ENCODE measurements at places on chromosomes 3 and 15.
A peak's percentile ranks its signal among the peaks of the same experiment; 100 is the strongest.

DNA sequence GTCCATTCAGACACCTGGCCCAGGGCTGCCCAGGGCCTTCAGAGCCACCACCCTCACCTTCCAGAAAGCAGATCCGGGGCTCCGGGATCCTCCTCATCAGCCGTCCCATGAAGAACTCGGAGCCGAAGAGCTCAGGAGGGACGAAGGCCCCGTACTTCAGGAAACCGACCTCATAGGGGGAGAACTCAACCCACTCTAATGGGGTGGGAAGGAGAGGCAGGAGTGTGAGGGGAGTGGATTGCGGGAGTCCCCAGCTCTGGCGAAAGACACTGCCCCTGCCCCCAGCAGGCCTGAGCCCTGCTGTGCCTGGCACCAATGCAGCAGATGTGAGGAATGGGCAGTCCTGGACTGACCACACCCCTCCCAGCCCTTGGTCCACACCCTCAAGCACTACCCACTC, 22.6 kb downstream of the PLA2G4D start:
- no peak for DNase-seq

GRCh38 chr15:44812029-44812517, 75.7 kb downstream of the TRIM69 start:
- no peak for DNase-seq

GRCh38 chr3:197501879-197502620, 53.7 kb downstream of the BDH1 start:
- peak; percentile 38 for DNase-seq

DNA sequence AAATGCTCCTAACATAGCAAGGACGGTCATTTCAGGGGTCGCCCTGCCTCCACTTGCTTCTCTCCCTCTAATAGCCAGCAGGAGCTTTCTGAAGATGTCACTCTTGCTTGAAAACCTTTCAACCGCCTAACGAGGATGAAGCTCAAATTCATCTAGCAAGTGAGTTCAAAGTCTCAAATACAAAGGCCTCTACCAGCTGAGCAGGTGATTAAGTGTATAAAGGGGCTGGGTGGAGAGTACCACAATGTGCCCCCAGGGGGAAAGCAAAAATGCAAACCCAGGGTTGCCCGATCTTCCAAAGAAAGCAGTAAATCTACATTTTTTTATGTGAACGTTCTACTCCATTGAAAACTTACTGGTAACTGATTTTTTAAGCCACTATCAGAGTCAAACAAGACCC, 50.4 kb upstream of the GRIP2 start:
- no peak for DNase-seq

GRCh38 chr3:32240159-32240545, 1.7 kb downstream of the CMTM8 start:
- no peak for DNase-seq

GRCh38 chr3:195080571-195081151, 190.3 kb downstream of the XXYLT1 start:
- no peak for DNase-seq

- no peak for DNase-seq
Measured at GRCh38 chr3:115022835-115023398, 124.2 kb downstream of the ZBTB20 start.

- no peak for DNase-seq
Measured at GRCh38 chr15:23539892-23540291, 25.6 kb upstream of the MKRN3 start.

Measured in right hindlimb (tissue), 1 donor.